ENCODE measurements at places on chromosomes 4 and X.

DNA sequence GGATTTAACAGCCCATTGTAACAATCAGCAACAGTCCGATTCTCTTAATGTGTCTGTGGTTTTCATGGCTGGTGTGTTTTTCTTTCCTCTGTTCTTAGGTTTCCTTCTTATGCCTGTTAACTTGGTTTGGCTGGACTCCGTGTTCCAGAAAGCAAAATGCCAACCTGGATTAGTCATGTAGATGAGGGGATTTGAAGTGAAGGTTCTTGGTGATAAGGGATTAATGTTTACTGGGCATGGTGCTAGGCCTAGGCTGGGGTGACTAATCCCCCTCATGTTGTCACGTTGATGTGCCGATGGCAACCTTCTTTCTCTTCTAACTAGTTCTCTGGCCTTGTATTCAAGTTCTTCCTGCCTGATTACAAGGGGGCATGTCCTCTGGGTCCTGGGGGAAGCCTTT is 85.9 kb downstream of the REPS2 start:
- DNase-seq = no peak

- peak; percentile 58 for DNase-seq
Measured at GRCh38 chrX:150146271-150146896, 208.1 kb upstream of the EOLA2 start.

- DNase-seq = peak; percentile 60
Measured at GRCh38 chr4:153781717-153782416, 7.0 kb downstream of the SFRP2 start.

DNA sequence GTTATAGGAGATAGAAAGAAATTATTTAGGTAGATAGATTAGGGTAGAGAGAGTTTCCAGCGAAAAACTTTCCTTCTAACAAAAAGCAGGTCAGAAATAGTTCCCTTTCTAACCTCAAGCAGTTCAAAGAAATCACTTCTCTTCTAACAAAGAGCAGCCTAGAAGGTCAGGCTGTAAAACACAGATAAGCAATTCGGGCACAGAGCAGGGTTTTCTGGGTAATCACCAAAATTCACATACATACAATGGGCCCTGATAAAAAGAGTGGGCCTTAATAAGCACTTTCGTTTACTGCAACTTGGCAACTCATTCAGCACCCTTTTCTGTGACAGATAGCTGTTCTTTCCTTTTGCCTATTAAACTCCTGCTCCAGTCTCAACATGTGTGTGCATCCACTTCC is 13.4 kb upstream of the NAF1 start:
- DNase-seq = no peak

DNA sequence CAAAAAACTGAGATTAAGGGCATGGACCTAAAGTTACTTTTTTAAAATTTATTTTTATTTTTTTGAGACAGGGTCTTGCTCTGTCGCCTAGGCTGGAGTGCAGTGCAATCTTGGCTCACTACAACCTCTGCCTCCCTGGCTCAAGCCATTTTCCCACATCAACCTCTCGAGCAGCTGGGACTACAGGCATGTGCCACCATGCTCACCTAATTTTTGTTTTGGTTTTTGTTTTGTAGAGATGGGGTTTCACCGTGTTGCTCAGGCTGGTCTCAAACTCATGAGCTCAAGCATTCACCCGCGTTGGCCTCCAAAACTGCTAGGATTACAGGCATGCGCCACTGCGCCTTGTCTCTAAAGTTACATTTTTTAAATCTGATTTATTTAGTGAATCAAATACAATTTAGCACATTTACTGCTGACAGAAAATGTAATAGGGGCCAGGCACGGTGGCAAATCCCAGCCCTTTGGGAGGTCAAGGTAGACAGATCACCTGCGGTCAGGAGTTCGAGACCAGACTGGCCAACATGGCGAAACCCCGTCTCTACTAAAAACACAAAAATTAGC is 38.3 kb downstream of the GUCY1A1 start:
- no peak for DNase-seq

DNA sequence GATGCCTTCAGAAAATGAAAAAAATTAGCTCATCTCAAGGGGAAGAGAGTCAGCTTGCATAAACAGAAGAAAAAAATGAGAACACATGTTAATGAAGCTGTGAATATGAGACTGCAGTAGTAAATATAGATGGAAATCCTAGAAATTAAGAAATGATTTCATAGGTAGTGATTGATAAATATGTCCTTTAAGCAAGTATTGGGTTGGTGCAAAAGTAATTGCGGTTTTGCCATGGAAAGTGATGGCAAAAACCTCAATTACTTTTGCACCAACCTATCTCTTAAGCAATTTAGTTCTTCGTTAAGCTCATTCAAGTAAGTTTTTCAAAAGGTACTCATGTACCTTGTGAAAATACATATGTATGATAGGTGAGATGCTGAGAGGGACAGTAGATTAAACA is 400.9 kb downstream of the SH2D1A start:
- no peak for DNase-seq

DNA sequence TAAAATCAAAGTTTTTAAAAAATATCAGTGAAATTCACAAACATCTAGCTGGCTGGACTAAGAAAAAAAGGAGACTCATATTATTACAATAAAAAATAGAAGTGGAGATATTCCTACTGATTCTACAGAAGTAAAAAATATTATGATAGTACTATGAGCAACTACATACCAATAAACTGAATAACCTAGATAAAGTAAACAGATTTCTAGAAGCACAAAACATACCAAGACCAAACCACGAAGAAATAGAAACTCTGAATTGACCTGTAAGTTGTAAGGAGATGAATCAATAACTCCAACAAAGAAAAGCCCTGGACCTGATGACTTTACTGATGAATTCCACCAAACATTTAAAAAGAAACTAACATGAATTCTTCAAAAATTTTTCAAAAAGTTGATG is 867.3 kb downstream of the PCDH18 start:
- DNase-seq = no peak

GRCh38 chr4:101967697-101968346 is 177.3 kb downstream of the BANK1 start:
- DNase-seq = no peak

DNA sequence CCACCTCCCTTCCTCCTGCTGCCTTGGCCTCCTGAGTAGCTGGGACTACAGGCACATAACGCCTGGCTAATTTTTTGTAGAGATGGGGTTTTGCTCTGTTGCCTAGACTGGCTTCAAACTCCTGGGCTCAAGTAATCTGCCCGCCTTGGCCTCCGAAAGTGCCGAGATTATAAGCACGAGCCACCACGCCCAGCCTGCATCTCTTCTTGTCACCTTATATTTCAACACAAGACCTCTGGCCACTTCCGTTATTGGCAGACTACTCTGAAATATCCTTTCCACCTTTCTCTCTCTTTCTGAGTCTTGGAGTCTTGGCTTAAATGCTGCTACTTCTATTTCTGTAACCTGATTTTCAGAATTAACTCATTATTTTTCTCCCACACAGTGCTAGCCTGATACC is 5.6 kb downstream of the KIAA0232 start:
- no peak for DNase-seq

GRCh38 chr4:99961711-99962110 is 11.6 kb upstream of the H2AZ1 start:
- no peak for DNase-seq

DNA sequence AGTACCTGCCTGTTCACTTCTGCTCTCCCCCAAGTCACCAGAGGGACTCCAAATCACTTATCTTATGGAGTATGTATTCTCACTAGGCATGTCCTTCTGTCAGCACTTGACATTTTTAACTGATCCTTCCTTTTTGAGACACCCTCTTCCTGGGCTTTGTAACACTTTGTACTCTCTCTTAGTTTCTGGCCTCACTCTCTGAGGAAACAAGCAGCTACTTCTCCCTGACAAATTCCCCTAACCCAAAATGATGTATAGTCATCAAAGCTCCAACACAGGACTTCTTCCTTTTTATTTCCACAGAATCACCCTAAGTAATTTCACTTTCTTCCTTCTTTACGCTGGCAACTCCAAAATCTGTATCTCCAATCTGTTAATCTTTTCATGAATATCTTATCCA is 101.8 kb downstream of the ARAP2 start:
- DNase-seq = no peak

DNA sequence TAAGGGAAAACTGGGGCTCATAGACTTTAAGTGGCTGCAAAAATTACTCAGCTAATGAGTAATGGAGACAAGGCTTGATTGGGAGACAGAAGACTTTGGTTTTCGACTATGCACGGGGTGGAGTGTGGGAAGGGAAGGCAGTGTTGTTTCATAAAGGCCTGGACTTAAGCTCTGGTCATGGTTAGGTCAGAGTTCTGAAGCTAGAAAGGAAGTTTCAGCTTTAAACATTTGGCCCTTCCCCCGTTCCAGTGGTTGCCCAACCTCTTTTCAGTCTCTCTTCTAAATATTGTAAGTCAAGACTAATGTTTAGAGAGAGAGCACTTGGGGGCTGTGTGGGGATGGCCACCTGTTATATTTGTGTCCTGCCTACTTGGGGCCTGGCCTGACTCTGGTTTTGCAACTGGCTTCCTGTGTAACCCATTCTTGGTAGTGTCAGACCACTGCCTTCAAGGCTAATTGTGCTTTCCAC is 21.0 kb downstream of the MSN start:
- no peak for DNase-seq

DNA sequence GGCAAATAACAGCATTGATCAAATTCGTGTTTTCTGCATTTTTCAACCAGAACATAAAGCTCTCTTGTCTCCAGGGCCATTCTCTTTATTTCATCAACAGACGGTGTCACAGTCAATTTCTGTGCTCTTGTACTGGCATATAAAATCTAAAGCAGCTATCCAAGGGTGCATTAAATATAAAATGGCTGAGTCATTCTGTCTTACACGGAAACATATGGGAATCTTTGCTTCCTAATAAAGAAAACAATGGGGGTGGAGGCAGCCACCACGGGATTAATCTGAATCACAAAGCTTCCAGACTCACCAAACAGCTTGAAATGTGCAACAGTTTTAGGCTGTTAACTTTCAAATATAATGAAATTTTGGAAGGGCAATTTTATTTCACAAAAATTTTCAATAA is 132.6 kb downstream of the IL15 start:
- no peak for DNase-seq
